ENCODE measurements at places on chromosomes 7 and 10. TPM values are rescaled to one million over a fixed set of nuclear protein-coding genes. Genes with fewer than 3 reads are reported as not detected.

DNA sequence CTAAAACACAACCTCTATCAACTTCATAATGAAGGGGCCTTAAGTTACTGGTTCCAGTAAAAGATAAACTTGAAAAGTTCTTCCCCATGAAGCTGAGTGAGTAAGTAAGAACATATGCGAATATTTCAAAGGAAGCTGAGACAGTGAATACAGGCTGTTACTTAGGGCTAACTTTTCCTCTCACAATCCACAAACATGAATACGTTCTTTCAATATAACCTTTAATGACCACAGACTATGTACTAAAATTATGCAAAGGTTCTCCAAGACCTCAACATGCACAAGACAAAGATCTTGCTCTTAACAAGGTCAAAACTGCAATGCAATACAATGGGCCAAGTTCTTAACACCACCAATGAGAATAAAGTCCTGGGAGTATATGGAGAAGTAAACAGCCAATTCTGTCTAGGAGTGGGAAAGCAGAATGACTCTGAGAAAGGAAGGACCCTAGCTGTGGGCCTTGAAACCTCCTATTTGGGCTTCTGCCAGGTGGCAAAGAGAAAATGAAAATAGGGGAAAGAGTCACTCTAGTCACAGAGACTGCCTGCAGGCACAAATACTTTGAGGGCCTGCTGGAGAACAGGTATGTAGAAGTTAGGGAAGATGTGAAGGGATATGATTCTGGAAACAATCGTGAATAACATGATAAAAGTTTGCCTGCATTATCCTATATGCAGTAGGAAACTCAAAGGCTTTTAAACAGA, 43.7 kb downstream of the OSBPL3 start:
- DNase-seq, result no peak

GRCh38 chr10:124336186-124336585, 82.5 kb downstream of the OAT start:
- DNase-seq, result no peak

DNA sequence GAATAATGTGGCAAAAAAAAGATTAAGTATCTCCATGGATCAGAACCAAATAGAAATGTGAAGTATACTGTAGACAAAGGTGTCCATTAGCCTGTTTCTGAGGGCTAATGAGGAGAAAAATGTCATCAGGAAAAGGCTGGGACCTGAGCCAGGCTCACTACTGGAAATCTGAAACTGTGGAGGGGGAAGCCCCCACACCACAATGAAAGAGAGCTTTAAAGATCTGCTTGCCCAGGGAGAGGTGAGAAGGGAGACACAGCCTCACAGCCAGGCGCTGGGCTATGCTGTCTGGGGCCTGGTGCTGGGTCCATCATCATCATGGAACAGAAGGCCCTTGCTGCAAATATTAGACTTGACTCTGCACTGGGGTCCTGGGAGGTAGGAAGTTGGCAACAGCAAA, 90.4 kb downstream of the OSBPL3 start:
- DNase-seq, result no peak

DNA sequence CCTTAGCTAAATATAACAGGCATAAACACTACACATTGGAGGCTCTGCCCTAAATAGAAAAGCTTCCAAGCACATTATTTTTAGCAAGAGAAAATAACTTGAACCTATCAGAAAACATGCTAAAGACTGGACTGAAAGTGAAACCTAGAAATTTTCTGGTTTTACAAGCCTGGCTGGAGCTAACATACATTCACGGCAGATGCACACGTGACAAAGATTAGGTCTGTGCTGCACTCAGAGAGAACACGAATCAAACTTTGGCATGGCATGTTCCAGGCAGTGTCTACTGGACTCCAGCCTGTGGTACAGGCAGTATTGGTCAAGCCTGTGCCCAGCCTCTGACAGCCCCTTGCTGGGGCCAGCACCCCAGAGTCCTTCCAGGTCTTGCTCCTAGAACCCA, 94.1 kb upstream of the PCBD1 start:
- DNase-seq, result peak; percentile 22

- no peak for DNase-seq
These were observed 39.6 kb downstream of the GTF2IRD1 start for GRCh38 chr7:74493295-74493694.

- DNase-seq, result no peak
These were observed 318.5 kb downstream of the GPR158 start for GRCh38 chr10:25493122-25493893.

DNA sequence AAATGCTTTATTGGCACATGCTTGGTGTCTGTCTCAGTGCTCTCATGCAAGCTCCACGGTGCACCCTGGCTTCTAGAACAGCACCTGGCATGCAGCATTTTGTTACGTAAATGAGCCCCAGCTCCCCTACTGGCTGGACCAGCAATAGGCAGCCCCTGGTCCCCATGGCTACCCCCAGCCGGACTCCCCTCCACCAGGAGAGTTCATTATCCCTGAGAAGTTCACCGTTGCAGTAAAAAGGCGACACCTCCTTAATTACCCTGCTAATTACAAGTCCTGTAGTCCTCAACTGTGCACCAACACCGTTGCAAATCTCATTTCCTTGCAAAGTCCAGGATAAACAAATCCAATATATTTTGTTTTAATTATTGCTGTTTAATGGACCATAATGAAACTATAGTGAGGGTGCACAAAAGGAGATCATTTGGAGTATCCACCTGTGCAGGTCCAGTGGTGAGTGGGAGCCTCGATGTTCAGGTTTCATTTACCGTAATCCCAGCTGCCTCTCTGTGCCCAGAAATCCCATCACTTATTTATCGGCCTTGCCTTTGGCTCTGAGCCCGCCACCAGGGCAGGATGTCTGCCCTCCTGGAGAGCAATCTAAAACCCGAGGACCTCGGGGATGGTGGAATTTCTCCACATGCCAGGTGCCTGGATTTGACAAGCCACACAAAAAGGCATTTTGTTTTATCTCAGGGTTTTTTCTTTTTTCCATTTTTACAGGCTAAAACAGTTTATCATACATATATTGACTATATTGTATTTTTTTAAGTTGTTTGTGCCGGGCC, 12.8 kb upstream of the DRGX start:
- DNase-seq, result no peak

DNA sequence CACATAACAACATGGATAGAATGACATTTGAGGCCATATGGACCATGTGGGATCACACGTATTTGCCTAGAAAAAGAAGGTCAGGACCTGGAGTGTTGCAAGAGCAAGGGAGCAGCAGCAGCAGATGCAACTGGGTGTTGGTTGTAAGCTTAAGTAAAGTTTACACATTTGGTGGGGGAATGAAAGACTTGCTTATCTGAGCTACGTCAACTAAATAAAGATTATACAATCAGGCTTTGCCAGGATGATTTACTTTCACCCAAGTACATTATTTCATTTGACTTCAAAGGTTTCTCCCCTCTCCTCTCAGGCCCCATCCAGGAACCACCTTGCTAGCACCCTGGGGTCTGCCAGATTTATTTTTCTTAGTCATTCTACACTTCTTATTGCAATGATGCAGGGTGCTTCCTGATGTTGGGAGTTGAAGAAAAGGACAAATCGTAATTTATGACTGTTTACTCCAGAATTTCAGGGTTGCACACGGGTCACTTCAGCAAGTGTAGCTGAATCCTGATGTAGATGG, 591.9 kb upstream of the IGFBP3 start:
- no peak for DNase-seq

GRCh38 chr7:128053023-128053422, 21.8 kb upstream of the LRRC4 start:
- DNase-seq, result no peak

GRCh38 chr7:130006771-130007170, 44.4 kb downstream of the ZC3HC1 start:
- no peak for DNase-seq

- DNase-seq, result no peak
These were observed 260.5 kb upstream of the KLF14 start for GRCh38 chr7:130994378-130995115.

GRCh38 chr10:108358912-108359311, 1194.4 kb upstream of the SORCS1 start:
- DNase-seq, result no peak

GRCh38 chr10:513393-513792, 176.1 kb downstream of the DIP2C start:
- no peak for DNase-seq

DNA sequence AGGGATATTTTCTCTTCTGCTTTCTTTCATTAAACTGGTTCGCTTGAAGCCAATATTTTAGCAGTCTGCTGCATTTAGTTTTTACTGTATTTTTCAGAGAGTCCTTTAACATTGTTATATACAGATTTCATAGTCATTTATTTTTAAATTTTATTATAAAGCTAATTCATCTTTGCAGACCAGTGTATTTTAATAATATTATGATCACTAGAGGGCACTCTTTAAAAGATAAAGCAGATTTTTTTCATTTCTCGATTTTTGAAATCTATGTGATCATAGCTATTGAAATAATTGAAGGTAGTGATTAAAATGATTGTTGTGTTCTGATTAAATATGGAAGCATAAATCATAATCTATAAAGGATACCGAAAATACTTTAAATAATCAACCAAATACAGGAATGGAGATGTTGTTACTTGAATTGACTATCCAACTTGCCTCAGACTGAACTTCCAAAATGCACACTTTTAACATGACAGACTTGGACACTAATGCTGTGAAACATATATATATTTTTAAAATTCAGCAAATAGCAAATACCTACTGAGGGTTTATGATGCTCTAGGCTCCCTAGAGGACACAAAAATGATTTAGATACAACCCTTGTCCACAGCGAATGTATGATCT, 35.2 kb downstream of the ST7 start:
- DNase-seq, result no peak

DNA sequence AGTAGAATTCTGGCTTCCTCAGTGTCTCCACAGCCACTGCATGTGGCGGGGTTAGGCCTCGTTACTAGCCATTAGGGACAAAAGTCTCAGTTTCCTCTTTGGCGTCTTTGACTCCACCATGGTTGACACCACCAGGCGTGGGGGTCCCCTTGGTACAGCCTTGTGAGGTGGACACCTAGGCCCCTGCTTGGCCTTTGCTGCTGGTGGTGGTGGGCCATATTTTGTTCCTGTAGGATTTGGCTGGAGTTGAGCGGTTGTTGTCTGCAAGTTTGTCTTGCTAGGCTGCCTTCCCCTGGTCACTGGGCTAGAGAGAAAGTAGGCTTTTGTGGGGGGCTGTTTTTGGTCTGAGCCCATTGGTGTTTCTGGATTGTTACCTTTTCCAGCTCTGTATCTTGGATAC, 272.7 kb downstream of the CAMK1D start:
- no peak for DNase-seq

DNA sequence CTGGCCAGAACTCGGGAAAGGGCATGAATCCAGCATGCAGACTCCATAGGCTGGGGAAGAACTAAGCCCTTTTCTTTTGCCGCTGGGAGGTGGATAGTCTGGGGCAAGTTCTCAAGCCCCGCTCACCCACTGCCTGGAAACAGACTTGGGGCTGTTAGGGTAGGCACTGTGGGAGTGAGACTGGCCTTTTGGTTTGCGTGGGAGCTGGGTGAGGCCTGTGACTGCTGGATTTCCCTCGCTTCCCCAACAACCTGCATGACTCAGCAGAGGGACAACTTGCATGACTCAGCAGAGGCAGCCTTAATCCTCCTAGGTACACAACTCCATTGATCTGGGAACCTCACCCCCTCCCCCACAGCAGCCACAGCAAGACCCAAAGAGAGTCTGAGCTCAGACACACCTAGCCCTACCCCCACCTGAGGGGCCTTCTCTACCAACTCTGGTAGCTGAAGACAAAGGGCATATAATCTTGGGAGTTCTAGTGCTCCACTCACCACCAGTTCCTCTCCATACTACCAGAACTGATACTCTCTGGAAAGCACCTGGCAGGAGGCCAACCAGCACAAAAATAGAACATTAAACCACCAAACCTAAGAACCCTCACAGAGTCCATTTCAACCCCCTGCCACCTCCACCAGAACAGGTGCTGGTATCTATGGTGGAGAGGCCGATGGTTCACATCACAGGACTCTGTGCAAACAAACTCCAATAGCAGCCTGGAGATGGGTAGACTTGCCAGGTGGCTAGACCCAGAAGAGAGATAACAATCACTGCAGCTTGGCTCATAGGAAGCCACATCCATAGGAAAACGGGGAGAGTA, 81.4 kb upstream of the LAMB4 start:
- DNase-seq, result no peak

DNA sequence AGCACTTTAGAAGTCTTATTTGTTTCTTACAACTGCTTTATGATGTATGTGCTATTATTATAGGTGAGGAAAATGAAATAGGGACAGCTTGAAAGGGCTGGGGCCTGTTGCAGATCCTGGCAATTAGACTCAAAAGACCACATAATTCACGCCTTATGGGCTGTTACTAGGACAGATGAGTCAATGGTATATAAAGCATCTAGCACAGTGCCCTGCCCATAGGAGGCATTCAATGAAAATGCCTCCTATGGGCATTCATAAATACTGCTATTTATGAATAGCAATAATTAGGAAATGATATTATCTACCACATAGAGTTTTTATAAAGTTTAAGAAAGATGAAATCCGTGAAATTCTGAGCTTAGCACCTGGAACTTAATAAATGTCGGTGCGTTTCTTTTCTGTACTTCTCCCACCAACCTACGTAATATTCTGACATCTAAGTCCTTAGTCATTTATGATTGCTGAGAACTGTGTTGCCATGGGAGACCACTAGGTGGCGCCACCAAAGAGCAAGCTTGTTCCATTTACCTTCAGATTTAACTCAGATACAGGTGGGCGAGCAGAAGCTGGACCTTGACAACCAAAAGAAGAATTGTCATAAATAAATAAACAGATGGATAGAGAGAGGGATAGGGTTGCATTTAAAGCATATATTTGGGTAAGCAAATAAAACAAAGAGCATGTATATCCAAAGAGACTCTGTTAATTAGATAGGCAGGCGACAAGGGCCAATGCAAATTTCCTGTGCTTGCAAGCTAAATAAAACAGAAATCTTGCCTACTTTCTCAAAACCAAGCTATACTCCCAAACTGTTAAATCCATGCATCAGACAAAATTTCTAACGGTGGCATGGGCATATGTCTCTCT, 699.9 kb downstream of the INHBA start:
- peak; percentile 44 for DNase-seq

- DNase-seq, result no peak
These were observed 63.4 kb upstream of the PLA2G12B start for GRCh38 chr10:73017955-73018480.

GRCh38 chr7:74056096-74056915, 27.3 kb upstream of the LIMK1 start:
- DNase-seq, result no peak

DNA sequence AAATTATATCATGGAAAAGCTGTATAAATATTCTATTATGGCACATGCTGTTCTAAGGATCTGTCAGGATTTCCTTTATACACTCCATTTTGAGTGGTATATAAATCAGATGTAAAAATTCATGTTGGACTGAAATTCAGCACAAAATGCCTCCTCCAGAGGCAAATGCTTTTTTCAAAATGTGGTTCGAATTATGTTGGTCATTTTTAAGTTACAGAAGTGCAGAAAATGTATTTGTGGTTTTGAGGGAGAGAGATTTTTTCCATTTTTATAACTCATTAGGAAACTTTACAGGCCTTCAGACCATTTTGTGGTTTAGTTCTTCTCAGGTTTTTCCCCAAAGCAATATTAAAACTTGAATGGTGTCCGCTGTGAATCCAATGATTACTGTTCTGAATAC, 2.9 kb downstream of the PPP1R3A start:
- DNase-seq, result no peak

LIPJ gene
- not detected for total RNA-seq

LRRN3 gene
- total RNA-seq, result 262 TPM

EIF5AL1 gene
- 0.37 TPM for total RNA-seq

CCDC126 gene
- 7.3 TPM for total RNA-seq

APBB1IP gene
- 92.2 TPM for total RNA-seq

ENKUR gene
- total RNA-seq, result not detected

SH2B2 gene
- total RNA-seq, result 0.50 TPM

All from activated CD4-positive, alpha-beta T cell treated with anti-CD3 and anti-CD28 coated beads, Interleukin-2, amount 10 ng/mL, durations not matched to agents 7 days and 5 days (primary cell).